A549 treated with RU486 at 1 μM for 4 hours (cell line): ENCODE measurements at places on chromosomes 3 and 15. TPM values are rescaled to one million over a fixed set of nuclear protein-coding genes. Genes with fewer than 3 reads are reported as not detected.

The SLC28A1 gene
- 0.07 TPM in 1 of 5 replicates, not detected in the others for total RNA-seq

The CYP8B1 gene
- not detected in 5 replicates for total RNA-seq

The LHFPL4 gene
- 0.05 to 0.27 TPM (median 0.16 TPM) in 4 of 5 replicates, not detected in the other for total RNA-seq

The GPR15 gene
- not detected in 5 replicates for total RNA-seq
